ENCODE measurements at places on chromosomes 4 and X.

- DNase-seq: no peak
These were observed 174.0 kb upstream of the IL15 start for GRCh38 chr4:141462361-141462760.

GRCh38 chr4:16263056-16263455, 36.8 kb upstream of the TAPT1 start:
- no peak for DNase-seq

DNA sequence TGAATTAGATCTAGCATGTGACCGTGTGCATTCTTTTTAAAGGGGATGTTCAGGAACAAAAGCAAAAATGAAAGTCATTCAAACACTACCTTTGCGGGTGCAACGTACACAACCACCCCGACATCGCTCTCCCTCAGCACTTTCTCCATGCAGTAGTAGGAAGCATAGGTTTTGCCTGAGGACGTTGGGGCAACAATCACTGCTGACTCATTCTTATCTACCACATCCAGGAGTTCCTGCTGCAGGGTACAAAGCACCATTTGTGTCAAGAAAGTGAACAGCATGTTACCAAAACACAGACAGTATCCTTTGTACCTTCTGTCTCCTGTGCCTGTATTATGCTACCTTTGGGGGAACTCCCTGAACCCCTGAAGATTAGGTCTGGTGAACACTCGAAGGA, 58.6 kb downstream of the DDX60L start:
- DNase-seq: no peak

GRCh38 chr4:146545102-146545501, 23.4 kb upstream of the SLC10A7 start:
- no peak for DNase-seq

- DNase-seq: no peak
These were observed 879.2 kb upstream of the IGFBP7 start for GRCh38 chr4:57989430-57989829.

GRCh38 chr4:2712261-2712842, 43.8 kb downstream of the TNIP2 start:
- no peak for DNase-seq

DNA sequence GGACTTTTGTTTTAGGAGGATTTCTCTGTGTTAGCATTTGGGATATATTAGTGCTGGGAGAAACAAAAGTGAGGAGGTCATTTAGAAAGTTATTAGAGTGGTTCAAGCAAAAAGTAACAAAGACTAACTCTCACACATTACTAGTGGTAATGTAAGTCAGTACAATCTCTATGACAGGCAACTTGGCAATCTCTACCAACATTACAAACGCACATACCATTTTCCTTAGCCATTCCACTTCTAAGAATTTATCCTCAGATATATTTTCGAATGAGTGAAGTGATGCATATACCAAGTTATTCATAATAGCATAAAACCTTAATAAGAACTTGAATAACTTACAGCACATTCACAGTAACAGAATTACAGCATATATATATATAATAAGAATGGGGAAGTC, 146.2 kb downstream of the PRSS12 start:
- DNase-seq: no peak

Data from smooth muscle cell of the brain vasculature (primary cell).